ENCODE measurements at places on chromosomes 6 and 20. TPM values are rescaled to one million over a fixed set of nuclear protein-coding genes. Genes with fewer than 3 reads are reported as not detected.

Gene CEP85L
- 12.2 TPM for total RNA-seq

Gene GPX5
- not detected for total RNA-seq

Gene CDH4
- total RNA-seq = not detected

Gene FABP7
- total RNA-seq = not detected

Gene ZNF292
- 35.1 TPM for total RNA-seq

Gene OXT
- 2.3 TPM for total RNA-seq

Gene CDSN
- not detected for total RNA-seq

Gene PRR3
- 4.0 TPM for total RNA-seq

Gene CST2
- not detected for total RNA-seq

Gene EHMT2
- total RNA-seq = 21.8 TPM

Gene CENPB
- 36.5 TPM for total RNA-seq

Gene TBX18
- total RNA-seq = 34.4 TPM

Gene LKAAEAR1
- not detected for total RNA-seq

Gene GPANK1
- 13.4 TPM for total RNA-seq

Gene THBS2
- total RNA-seq = 97.0 TPM

Gene ANKEF1
- 8.2 TPM for total RNA-seq

Gene CCDC170
- 8.8 TPM for total RNA-seq

Gene HLA-DQA2
- 0.65 TPM for total RNA-seq

Gene CD93
- total RNA-seq = 82.9 TPM

Gene PRR18
- total RNA-seq = not detected

Gene EYA4
- 1.9 TPM for total RNA-seq

Gene CCN6
- total RNA-seq = not detected

Gene TRIM15
- total RNA-seq = not detected

Gene PGC
- total RNA-seq = not detected

Gene PNLDC1
- total RNA-seq = not detected

Gene RARS2
- 35.5 TPM for total RNA-seq

Gene TNF
- 0.22 TPM for total RNA-seq

Gene MUCL3
- not detected for total RNA-seq

Gene GDAP1L1
- total RNA-seq = not detected

Gene SYNE1
- 173 TPM for total RNA-seq

Gene YIPF3
- total RNA-seq = 94.0 TPM
